GM12864 (cell line): ENCODE measurements at places on chromosomes 12 and 14.

GRCh38 chr12:100234166-100234565, 32.7 kb downstream of the DEPDC4 start:
- no peak for DNase-seq

DNA sequence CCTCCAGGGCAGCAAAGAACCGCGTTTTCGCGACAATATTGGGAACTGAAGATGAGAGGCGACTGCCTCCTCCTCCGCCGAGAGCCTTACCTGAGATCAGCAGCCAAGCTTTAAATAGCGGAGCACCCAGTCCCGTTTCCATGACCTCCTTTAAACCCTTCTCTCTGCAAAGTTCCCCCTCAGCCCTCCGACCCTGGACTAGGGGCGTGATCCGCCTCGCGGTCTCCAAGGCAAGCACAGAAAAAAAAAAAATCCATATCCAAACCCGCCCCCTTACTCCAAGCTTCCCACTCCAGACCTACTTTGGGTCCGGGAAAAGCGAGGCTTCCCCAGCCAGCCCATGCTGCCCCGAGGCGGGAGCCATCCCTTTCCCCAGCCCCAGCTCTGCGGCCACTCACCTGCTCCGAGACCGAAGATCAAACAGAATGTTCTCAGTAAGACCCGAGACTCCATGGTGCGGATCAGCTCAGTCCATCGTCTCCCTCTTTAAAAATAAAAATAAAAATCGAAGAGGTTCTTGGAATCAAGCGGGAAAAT, 630 bp downstream of the NELL2 start:
- no peak for DNase-seq

DNA sequence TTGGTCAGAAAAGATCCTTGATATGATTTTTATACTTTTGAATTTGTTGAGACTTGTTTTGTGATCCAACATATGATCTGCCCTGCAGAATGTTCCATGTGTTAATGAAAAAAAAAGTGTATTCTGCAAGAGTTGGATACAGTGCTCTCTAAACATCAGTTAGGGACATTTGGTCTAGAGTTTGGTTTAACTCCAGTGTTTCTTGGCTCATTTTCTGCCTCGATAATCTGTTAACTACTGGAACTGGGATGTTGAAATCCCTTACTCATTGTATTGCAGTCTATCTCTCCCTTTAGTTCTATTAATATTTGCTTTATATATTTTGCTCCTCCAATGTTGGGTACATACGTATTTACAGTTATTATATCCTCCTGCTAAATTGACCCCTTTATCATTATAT, 18.3 kb upstream of the TXNRD1 start:
- DNase-seq: no peak

DNA sequence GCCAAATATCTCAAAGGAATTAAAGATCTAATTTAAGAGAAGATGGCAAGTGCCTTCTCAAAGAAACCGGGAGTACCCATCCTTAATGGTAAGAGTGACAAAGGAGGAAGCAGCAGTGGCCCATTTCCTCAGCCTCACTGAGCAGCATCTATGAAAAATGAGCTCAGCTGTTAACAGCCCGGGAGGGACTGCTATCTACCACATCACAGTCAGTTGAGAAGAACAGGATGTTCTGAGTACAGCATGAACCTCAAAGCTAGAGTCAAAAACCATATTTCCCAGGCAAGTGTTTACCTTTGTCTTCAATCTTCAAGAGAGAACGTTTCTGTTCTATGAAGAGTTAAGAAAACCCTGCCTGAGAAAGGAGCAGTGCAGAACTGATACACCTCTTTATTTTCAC, 115.0 kb downstream of the BTG1 start:
- DNase-seq: peak; percentile 43
